ENCODE measurements at places on chromosomes 5 and 9.
A peak's percentile ranks its signal among the peaks of the same experiment; 100 is the strongest.

GRCh38 chr9:112020680-112021596 is 124.3 kb downstream of the UGCG start:
- DNase-seq: no peak

- DNase-seq: no peak
Measured at GRCh38 chr5:147339313-147339712, 104.5 kb downstream of the STK32A start.

DNA sequence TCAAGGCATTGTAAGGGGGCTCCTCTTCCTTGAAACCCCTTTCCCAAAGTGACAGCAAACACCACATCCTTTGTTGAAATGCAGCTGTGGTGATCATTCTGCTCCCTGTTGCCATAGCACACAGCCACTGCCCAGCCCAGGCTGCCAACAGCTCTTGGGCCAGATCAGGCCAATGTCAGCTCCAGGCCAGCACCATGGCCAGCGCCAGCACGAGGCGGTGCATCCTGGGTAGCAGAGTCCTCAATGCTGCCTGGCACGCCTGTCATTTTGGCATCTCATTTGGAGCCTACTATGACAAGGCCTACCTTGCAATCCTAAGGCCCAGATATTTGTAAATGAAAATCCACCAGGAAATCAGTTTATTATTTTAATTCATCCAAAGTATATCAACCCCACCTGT is 390.6 kb downstream of the DNAH5 start:
- no peak for DNase-seq

DNA sequence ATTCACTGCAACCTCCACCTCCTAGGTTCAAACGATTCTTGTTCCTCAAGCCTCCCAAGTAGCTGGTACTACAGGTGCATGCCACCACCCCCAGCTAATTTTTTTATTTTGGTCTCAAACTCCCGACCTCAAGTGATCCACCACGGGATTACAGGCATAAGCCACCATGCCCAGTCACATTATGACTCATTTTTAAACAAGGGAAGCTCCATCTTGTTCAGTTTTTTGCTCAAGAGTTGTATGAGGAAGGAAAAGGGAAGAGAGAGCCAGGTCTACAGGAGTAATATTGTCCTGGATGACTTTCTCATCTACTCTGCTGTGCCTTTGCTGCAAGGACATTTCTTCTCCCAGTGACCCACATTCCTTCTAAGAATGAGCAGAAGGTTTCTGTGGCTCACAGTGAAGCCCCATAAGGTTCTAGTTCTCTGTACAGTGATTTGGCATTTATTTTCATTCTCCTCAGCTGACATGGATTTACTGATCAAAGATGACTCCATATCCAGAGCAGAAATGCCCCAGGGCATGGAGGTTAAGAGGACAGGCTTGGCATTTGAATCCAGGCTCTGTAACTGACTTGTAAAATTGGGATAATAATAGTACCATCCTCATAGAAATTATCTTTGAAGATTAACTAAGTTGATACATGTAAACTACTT is 153.5 kb downstream of the CDH6 start:
- DNase-seq: no peak

- no peak for DNase-seq
Measured at GRCh38 chr5:33679791-33680190, 212.0 kb downstream of the ADAMTS12 start.

DNA sequence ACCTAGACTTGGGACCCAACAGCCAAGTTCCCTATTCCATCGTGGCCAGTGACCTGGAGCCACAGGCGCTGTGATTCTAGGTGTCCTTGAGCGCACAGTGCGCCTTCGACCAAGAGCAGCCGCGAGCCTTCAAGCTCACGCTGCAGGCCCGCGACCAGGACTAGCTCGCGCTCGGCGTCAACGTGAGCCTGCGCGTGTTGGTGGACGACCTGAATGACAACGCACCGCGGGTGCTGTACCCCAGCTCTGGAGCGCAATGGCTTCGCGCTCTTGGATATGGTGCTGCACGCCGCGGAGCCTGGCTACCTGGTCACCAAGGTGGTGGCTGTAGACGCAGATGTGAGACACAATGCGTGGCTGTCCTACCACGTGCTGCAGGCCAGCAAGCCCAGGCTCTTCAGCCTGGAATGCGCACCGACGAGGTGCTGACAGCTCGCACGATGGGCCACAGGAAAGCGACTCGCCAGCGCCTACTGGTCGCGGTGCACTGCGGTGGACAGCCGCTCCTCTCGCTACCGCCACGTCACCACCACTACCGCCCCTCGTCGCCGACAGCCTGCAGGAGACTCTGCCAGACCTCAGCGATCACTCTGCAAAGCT is 11.4 kb downstream of the PCDHGA12 start:
- DNase-seq: no peak

- no peak for DNase-seq
Measured at GRCh38 chr9:80951675-80952074, 737.7 kb downstream of the TLE1 start.

DNA sequence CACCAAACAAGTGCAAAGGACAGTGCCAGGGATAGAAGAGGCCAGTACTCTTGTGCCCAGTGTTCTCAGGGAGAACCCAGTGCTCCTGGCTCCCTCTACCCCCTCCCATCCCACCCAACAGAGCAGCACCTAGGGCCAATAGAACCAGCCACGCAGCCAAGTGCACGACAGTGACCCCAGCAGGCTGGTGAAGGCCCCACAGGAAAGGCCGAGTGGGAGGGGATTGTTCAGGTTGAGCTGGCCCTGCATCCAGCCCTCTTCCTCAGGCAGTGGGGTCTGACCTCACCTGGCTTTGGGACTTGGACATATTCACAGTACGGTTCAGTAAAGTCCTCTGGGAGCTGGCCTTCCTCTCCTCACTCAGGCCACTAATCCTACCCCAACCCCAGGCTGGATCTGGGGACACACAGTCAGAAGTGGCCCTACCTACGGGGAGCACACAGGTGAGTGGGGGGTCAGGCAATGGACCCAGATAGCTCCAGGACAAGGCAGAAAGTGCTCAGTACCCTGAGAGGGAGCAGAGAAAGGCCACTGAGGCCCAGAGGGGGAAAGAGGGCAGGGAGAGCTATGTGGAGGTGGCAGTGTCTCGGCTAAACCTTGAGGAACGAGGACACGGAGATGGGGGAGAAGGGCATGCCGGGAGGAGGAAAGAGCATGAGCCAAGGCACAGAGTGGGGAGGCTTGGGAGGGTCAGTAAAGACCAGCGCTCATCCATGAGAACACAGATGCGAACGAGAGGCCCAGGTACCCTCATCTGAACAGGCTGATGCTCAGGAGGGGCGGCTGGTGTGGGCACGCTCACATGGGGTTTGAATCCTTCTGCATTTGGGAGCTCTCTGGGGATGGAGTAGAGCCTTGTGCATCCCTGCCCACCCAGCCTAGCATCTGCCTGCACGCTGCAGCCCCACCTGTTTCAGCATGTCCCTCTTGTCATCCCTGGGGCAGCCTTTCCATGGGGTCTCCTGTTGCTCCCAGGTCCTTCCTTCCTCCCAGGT is 25.6 kb downstream of the POLR1E start:
- no peak for DNase-seq

DNA sequence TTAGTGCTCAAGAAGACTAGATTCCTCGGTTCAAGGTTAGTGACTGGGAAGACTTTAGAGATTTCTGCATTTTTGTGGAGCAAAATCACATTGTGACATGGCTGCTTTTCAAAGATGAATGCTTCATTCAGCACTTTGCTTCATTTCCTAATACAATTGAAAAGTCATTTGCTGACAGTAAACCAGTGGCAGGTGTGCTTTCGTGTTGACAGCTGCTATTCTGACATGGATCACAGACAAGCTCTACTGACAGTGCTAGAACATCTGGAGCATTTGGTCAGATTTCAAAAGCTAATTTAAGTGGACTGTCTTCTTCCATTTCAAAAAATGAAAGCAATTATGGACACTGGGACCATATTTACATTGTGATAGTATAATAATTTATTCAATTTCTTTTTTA is 1060.1 kb downstream of the PTPRD start:
- no peak for DNase-seq

- DNase-seq: no peak
Measured at GRCh38 chr5:102855681-102856388, 100.7 kb downstream of the PAM start.

- DNase-seq: no peak
Measured at GRCh38 chr5:145495196-145495595, 339.9 kb downstream of the PRELID2 start.

DNA sequence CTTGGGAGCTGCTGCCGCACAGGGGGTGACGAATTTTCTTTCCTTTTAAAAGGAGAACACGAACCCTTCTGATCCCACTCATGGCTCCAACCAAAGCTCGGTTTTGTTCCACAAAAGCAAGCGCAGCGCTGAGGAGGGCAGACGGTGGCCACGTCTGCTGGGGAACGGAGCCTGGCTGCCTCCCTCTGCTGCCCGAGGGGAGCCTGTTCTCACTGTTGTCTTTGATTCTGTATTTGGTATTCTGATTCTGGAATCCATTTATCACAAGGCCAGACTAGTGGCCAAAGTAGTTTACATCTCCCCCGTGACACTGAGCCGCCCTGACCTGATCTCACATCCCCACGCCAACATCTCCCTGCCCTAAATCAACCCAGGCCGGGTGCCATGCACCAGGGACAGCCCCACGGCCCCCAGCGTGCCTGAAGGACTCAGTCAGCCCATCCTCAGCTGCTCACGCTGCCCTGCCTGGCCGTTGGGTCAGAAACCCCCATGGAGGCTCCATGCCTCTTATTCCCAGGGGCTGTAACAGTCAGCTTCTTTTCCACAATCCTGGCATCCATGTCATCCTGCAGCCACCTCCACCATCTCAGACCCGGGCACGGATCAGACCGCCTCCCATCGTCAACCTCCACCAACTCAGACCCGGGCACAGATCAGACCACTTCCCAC is 6.7 kb upstream of the NSMF start:
- no peak for DNase-seq

GRCh38 chr9:123005964-123006363 is 27.5 kb upstream of the GPR21 start:
- DNase-seq: no peak

- DNase-seq: no peak
Measured at GRCh38 chr5:179437341-179438001, 92.2 kb upstream of the ADAMTS2 start.

GRCh38 chr5:59555596-59555995 is 337.9 kb downstream of the PDE4D start:
- DNase-seq: no peak

DNA sequence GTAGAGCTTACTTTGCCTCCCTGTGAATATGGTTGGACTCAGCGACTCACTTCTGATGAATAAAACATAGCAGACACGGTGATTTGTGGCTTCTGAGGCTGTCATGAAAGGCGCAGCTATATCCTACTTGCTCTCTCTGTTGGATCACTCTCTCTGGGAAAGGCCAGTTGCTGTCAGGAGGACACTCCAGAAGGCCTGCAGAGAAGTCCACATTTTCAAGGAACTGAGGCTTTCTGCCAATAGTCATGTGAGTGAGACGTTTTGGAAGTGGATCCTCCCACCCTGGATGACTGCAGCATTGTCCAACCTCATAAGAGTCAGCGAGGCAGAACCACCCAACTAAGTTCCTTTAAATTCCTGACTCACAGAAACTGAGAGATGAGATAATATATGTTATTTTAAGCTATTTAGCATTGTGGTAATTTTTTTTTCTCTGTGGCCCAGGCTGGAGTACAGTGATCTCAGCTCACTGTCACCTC is 156.0 kb upstream of the MAST4 start:
- DNase-seq: peak; percentile 2

DNA sequence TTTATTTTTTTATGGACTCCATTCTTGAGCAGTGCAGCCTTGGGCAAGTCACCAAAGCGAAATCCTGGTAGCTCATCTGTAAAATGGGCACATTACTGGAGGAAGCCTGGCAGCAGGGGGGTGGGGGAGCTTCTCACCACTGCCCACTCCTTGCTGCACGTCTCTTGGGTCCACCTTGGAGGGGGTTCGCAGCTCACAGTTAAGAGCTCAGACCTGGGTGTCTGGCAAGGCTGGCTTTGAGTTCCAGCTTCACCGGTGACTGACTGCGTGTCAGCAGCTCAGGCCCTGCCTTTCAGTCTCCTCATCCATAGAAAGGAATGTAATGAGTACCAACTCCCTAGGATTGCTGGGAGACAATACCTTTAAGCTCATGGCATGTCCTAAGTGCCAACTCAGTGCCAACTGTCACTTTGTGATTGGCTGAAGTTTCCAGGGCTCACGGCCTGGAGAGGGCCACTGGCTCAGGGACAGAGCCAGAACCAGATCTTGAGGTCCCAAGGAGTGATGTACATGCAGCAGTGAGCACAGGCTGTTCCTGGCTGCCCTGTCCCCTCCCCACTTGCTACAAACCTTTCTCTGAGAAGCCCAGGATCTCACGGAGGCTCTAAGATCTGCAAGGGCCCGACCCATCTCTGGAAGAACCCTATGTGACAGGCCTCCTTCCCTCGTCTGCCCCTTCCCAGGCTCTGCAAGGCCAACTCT is 72.9 kb downstream of the C9orf50 start:
- DNase-seq: no peak

GRCh38 chr9:2874001-2874750 is 30.3 kb upstream of the PUM3 start:
- no peak for DNase-seq

GRCh38 chr5:135032999-135033861 is 798 bp downstream of the PITX1 start:
- no peak for DNase-seq

- no peak for DNase-seq
Measured at GRCh38 chr5:74017786-74018211, 391.8 kb downstream of the ARHGEF28 start.

DNA sequence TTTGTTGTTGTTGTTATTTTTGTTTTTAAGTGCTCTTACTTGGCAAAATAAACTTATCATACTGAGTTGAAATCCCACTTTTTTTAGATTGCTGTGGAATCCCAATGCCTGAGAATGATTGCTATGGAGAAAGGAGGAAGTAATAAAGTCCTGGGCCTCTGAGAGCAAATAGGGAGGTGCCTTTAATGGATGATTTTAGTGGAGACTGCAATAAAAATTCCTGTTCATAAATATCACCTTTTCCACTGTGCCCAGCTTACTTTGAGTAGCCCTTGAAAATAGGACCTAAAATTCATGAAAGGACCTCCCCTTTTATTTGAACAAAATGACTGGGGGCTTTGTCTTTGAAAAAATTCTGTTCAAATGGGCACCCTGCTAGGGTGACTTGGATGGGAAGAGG is 21.8 kb upstream of the ANKH start:
- no peak for DNase-seq

DNA sequence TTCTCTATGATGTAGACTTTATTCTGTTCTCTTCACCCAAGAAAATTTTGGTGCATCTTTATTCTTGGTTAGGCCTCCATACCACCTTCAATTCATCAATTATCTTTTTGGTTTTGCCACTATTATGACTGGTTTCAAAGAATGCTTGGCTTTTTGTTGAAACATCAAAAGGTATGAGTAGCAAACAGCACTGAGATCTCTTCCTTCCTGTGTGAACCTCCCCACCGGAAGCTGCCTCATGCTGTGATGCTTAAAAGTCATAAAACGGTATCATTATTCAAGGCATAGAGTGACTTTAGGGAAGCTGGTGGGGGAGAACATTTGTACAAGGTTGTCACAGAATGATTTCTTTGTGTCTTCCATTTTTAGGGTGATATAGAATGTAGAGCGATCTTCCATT is 70.6 kb downstream of the IQGAP2 start:
- DNase-seq: peak; percentile 72

GRCh38 chr5:177412603-177413233 is 3.4 kb upstream of the F12 start:
- DNase-seq: peak; percentile 29
